OCI-LY7 (cell line): ENCODE measurements at places on chromosomes 4 and X.

DNA sequence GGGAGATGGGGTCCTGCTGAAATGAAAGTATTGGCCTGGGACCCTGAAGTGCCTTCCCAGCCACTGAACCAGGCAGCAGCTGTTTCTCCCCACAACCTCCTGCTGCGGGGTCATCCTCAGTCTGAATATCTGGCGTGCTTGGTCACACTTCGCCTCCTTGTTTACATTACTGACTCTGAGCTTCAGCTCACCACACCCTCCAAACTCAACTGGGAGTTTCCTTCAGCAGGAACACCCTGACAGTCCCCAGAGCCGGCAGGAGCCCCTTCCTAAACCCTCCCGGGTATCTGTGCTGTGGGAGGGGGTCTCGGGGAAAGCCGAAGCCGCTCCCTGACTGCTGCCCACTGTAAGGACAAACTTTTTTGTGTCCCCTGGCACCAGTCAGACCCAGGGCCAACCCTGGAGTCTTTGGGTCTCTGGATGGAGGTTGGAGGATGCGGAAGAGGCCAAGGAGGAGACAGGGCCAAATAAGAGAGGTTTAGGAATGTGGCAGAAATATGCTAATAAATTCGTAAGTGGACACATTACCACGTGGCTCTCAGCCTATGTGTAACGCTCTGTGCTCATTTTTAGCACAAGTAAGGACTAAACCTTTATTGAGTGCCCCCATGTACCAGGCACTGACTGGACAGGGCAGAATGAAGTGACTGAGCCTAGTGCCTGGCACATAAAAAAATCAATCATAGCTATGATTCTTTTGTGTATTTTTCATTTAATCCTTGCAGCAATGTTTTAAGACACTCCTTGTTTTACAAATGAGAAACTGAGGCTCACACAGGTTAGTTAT, 20.7 kb downstream of the FHDC1 start:
- DNase-seq, result no peak

DNA sequence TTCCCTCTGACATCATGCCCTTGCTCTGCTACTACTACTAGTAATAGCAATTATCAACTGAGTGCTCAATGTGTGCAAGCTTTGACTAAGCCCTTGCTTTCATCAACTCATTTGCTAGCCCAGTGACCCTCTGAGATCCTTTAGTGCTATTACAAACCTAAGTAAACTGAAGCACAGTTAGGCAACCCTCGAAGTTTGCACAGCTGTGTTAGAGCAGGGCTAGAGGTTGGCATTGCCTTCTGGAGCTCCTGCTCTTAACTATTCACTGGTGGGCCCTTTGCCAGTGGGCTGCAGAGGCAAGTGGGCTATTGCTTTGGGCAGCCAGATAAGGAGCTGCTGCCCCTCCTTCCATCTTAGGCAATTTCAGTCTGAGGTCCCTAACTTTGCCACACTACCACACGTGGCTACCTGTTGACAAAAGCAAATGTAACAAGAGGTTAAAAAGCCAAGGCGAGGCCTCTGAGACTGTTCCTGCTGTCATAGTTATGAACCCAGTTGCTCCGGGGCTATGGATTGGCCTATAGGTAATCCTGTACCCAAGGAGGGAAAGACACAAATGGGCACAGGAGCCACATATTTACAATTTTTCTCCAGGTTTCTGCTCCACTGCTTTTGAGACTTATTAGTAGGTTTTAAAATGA, 41.5 kb upstream of the ANKRD50 start:
- DNase-seq, result no peak

DNA sequence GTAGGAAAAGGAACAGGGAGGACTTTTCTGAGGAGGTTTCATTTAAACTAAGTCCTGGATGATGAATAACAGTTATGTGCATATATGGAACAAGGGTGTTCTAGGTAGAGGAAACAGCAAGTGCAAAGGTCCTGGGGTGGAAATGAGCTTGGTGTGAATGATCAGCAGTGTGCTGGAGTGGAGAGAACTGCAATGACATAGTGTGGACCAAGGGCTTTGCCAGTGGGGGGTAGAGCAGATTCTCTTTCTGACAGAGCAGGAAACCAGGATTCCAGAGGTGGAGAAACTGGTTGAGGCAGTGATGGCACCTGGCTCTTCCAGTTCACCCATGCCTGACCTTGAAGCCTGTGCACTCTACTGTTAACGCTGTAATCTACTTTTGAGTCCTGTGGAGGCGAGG, 1.7 kb downstream of the PPP1R3F start:
- no peak for DNase-seq

GRCh38 chrX:77960567-77960966, 8.9 kb downstream of the PGAM4 start:
- no peak for DNase-seq

GRCh38 chr4:8191136-8191747, 7.8 kb upstream of the SH3TC1 start:
- DNase-seq, result no peak

DNA sequence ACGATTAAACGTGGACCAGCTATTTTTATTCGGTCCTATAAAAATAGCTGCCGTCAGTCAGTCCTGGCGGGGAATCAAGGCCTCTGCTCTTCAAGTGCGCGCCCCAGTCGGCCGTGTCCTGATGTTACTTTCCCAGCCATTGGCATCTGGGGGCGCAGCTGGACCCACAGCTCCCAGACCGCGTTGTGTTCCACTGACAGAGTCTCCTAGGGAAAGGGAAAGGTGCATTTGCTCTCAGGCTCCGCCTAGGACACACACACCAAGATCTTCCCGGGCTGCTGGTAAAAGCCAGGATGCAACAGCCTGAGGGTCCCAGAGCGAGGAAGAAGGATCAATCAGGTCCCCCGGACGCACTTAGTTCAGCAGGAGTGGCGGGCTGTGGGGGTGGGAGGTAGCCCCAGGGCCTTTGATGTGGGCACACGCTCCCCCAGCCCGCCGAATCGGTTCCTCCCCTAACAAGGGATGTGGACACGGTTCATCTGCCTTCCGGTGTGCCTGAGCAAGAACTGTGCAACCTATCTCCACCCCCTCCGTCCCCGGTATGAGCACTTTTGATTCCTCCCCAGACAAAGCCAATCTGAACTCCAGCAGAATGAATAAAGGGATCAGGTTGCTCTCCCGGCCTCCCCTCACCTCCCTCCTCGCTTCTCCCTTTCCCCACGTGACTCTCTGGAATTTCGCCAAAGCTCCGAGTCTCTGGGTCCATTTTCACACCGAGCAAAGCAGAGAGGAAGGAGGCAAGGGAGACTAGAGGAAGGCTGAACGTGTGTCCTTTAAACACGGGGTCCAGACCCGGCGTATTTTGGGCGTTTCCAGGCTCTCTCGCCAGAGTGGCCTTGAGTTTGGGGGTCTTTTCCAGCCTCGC, 626 bp upstream of the FRAS1 start:
- DNase-seq, result peak; percentile 79

DNA sequence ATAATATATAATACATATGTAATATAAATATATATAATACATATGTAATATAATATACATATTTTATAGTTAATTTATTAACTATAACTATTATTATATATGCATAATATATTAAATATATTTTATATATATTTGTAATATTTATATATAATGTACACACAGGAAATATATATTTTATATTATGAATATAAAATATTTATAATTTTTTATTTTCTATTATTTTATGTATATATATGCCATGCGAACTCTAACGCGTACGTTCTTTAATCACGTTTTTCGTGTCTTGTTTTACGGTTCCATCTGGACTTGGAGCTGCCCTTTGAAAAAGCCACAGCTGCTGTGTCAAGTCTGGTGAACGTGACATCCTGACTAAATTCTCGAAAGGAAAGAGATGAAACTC, 332.1 kb downstream of the ASMT start:
- no peak for DNase-seq

DNA sequence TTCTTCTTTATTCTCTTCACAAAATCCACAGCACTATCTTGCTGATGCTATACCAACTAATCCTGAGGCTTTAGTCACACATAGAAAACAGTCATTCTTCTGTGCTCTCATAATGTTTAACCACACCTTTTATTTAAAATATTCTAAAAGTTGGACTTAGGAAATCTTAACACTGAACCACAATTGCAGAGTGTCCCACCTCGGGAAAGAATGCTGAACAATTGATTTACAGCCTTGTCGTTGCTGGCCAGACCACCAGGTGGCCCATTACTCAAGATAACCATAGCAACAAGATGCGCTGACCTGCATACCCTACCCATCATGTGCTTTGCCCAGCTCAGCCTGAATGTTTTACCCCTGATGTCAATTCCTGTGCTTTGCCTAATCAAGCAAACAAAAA, 100.8 kb downstream of the ARSJ start:
- peak; percentile 27 for DNase-seq

GRCh38 chr4:160299177-160299576, 1196.3 kb downstream of the RAPGEF2 start:
- DNase-seq, result no peak

GRCh38 chrX:104854188-104854587, 288.2 kb downstream of the IL1RAPL2 start:
- DNase-seq, result no peak
